ENCODE measurements at places on chromosomes 16 and 17.

DNA sequence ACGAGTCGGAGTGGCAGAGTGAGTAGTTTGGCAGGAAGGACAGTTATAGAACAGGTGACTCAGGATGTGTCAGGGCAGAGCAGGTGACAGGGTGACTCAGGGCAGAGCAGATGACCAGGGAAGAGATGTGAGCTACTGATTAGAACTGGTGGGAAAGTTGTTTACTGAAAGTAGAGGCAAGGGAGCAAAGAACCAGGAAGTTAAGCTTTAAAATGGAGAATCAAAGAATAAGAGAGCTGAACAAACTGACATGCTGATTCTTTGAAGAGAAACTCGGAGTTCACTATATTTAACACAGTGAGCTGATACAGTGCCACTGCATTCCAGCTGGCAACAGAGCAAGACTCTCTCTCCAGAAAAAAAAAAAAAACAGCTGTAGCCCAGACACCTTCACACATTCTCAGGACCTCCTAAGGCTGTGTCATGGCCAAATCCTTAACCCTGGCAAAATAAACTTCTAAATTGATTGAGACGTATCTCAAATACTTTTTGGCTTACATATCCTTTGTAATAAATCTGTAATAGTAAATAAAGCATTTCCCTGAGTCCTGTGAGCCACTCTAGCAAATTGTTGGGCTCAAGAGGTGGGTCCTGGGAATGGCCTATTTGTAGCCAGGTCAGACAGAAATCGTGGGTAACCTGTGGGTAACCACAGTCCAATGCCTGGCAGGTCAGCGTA, 12.3 kb upstream of the UBE2I start:
- DNase-seq, result no peak

DNA sequence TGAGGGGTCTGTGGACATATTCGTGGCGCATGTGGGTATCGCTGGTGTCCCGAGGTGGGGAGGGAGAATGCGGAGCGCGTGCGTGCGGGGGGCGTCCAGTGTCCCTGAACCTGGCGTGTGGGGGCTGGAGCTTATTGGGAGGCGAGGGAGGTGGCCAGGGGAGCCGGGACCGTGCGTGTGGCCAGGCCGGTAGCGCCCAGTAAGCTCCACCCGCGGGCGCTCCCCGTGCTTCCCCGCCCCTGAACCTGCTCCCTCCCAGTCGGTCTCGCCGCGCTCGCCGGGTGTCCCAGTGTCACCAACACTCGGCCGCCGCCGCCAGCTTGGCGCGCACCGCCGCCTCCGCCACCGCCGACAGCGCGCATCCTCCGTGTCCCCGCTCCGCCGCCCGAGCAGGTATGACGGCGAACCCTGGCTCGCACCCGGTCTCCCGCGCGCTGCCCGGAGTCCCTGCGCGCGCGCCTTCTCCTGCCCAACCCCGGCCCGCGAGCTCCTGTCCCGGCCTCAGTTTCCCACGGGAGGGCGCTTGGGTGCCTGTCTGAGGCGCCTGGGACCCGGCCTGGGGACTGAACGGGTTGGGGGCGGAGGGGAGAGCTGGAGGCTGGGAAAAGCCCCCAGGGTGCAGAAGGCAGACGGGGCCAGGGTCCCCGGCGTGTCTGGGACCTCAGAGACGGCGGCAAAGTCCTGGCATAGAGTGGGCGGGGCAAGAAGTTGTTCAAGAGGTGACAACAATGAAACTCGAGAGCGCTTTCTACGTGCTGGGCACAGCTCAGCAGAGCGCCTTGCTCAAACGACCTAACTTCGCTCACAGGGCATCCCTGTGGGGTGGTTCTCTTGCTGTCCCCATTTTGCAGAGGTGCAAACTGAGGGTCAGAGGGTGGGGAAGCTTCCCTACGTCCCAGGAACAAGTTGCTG, at the start of gene SCNN1B:
Gene SCNN1B, plus strand, starts transcription at position 258 of the 912 bp plus-strand sequence. CDS start 46,298 bp downstream, outside the sequence.
- no peak for DNase-seq

DNA sequence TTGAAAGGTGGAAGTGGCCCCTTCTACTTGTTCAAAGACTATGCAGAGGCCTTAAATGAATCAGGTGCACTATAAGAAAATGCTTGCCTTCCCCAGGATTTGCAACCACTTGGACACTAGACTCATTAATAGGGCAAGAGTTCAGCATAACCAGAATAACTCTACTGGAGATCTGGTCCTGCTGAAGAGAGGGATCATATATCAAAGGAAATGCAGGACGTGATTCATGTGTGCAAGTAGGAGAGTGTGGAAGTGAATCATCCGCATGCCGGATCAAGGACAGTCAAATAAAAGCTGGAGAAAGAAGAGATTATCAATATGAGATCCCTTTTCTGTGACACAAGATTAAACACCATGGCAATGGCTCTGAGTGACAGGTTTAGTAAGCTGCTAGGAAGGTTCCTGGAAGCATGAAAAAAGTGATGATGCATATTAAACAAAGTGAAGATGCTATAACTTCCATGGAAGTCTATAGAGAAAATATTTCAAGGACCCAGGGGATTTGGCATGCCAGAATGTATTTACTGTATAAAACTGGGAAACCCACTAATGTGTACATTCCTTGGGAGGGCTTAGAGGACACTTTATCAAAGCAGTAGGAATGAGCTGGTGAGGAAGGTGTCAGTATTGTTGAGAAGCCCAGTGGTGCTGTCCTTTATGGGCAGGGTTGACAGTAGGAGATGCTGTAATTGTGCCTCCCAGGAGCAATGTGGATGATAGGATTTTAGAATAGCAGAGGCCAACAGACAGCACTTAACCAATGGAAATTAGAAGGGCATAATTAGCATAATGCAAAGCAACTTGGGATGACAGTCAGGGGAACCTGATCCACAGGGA, 133.1 kb downstream of the ABCA8 start:
- DNase-seq, result no peak

- DNase-seq, result no peak
Measured at GRCh38 chr16:11966173-11966572, 1.2 kb downstream of the TNFRSF17 start.

DNA sequence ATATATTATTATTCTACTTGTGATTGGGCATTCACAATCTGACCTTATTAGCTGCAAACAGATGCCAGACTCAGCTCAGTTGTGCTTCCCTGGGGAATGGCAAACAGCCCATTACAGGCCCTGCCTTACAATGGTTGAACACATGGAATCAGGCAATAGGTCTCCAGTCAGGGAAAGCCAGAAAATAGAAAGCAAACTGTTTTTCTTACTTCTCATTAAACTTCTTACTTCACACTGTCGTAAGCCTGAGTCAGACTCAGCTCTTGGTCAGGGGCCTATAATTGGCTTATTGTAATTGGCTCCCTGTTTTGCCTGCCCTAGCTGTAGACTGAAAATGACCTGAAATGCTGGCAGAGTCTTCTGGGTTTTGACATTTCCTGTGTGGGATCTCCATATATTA, 77.0 kb upstream of the CA10 start:
- DNase-seq, result no peak

Measured in CMK (cell line).